ENCODE measurements at places on chromosomes 5 and 9.

GRCh38 chr5:172364773-172365172, 81.2 kb upstream of the UBTD2 start:
- DNase-seq: peak; percentile 50

DNA sequence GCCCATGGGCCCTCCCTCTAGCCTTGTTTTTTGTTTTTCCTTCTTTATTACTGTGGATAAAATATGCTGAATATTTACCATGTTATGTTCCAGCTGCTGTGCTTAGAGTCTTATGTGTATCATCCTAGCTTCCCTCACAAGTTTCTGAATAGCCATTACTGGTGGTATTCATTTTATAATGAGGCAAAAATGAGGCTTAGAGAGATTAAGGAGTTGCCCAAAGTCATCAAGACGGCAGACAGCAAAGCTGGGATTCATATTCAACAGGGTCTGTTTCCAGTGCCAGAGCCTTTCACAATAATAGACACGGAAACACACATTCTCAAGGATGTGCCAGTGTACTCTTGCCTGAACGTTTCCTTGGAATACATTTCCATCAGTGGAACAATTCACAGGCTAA, 258.1 kb downstream of the CTNND2 start:
- DNase-seq: no peak

GRCh38 chr5:160278343-160278742, 34.0 kb downstream of the CCNJL start:
- DNase-seq: no peak

DNA sequence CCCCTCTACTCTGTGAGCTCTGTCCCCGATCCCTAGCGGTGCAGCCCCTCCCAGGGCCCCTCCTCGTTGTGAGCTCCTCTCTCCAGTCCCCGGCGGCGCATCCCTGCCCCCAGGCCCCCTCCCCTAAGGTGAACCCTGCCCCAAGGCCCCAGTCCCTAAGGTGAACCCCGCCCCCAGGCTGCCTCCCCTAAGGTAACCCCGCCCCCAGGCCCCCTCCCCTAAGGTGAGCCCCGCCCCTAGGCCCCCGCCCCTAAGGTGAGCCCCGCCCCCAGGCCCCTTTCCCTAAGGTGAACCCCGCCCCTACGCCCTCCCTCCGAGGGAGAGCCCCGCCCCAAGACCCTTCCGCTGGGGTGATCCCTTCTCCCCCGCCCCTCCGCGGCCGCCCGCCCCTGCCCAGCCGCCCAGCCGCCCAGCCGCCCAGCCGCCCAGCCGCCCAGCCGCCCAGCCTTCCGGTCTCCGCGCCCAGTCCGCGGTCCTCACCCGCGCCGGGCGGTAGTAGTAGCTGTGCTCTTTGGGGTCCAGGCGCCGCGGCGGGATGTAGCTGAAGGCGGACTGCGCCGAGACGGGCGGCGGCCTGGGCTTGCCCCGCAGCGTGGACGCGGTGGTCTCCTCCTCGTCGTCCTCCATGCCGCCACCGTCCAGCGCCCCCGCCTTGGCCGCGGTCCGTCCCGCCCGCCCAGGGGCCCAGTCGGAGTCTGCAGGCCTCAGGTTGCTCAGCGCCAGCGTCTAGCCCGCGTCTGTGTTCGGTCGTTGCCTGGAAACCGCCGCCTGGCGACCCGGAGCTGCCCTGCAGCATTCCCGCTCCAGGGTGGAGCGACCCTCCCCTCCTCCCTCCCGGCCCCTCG, at the start of gene CFAP90:
Gene CFAP90 (minus strand): TSS at position 739 of the 845 bp plus-strand sequence. CDS start 112 bp downstream, at position 627.
- no peak for DNase-seq

- no peak for DNase-seq
Measured at GRCh38 chr9:103981912-103982311, 112.2 kb upstream of the SMC2 start.
